ENCODE measurements at places on chromosomes 12 and 14. TPM values are rescaled to one million over a fixed set of nuclear protein-coding genes. Genes with fewer than 3 reads are reported as not detected.

NGDN gene
- 25.9 TPM for total RNA-seq

GRCh38 chr12:94240171-94240570, 91.8 kb downstream of the PLXNC1 start:
- no peak overlapping the region for H3K27ac ChIP-seq
- H3K36me3 ChIP-seq = no peaks in the 10 kb centered on the region
- H3K4me3 ChIP-seq = no peak overlapping the region
- DNase-seq = no peak
- H3K27me3 ChIP-seq = no peaks in the 10 kb centered on the region

GRCh38 chr14:104496095-104496494, 83.5 kb upstream of the C14orf180 start:
- H3K4me1 ChIP-seq = no peaks in the 10 kb centered on the region
- no peak overlapping the region for H3K27ac ChIP-seq
- no peaks in the 10 kb centered on the region for H3K36me3 ChIP-seq
- no peaks in the 10 kb centered on the region for H3K27me3 ChIP-seq
- H3K4me3 ChIP-seq = no peak overlapping the region

GRCh38 chr14:89697281-89698060, 257.1 kb downstream of the EFCAB11 start:
- H3K36me3 ChIP-seq = no peaks in the 10 kb centered on the region
- no peak overlapping the region for H3K27ac ChIP-seq
- peaks cover 8% of the 10 kb centered on the region for H3K4me1 ChIP-seq
- H3K4me3 ChIP-seq = no peak overlapping the region
- H3K27me3 ChIP-seq = no peaks in the 10 kb centered on the region

- peak overlapping the region; percentile 91 for H3K27ac ChIP-seq
- H3K36me3 ChIP-seq = no peaks in the 10 kb centered on the region
- DNase-seq = no peak
- H3K4me1 ChIP-seq = peaks cover 34% of the 10 kb centered on the region
- no peak overlapping the region for H3K4me3 ChIP-seq
Observed at GRCh38 chr14:61644175-61644574, 51.1 kb upstream of the HIF1A start.

- no peak overlapping the region for H3K4me3 ChIP-seq
- peaks cover 10% of the 10 kb centered on the region for H3K4me1 ChIP-seq
- H3K27ac ChIP-seq = no peak overlapping the region
- H3K36me3 ChIP-seq = no peaks in the 10 kb centered on the region
- no peaks in the 10 kb centered on the region for H3K27me3 ChIP-seq
- DNase-seq = peak; percentile 31
Observed at GRCh38 chr12:114834621-114835020, 150.6 kb upstream of the TBX3 start.

Data from GM23248 (cell line).